ENCODE measurements at places on chromosomes 5 and 9.

- no peak for DNase-seq
Observed at GRCh38 chr9:16412740-16413139, 457.7 kb downstream of the BNC2 start.

DNA sequence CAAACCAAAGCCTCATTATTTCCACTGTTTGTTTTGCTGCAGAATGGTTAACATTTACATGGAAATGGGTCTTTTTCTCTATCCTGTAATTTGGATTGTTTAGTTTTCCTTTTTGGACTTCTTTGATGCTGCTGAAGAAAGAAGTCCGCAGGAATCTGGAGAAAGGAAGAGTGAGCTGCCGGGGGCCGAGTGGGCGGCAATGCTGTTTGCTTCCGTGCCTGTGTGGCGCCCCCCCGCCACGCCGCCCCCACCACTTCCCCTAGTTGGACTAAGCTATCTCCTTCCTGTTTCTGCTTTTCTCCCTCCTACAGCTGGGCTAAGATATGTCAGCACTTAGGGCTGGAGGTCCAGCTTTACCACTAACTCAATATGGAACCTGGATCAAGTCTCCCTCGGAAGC is 39.7 kb downstream of the ACTL7B start:
- no peak for DNase-seq

DNA sequence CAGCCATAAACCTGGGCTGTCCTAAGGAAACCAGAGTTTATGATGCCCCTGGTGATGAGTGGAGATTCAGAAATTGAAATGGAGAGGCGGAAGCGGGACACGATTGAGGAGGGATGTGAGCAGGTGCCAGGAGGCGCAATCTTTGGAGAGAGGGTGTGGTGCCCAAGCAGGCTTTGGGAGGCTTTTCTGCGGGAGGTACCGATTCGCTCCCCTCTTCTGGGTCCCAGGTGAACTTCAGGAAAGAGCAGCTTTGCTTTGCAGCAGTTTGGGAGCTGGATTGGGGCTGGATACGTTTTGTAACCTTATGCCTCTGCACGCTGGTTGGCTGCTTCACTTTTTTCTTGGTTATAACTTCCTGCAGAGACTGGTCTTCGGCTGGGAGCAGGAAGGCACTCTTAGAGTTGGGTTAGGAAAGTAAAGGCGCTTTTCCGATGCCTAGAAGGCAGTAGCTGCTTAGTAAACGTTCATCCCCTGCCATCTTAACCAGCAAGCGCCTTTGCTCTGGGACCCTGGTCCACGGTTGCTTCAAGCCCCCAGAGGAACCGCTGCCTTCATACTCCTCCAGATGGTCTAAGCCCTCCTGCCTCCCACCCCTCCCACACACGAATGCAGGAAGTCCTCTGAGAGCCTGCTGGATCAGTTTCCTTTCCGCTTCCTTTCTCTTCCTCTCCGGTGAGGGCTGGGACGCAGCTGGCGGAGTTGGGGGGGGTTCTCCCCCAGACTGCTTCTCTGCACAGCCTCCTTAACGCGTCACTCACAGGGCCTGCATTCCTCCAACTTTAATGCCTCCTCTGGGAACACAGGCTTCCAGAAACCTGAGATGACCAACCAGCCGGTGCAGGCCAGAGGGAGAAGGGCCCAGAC is 15.2 kb upstream of the NEK6 start:
- DNase-seq: no peak

DNA sequence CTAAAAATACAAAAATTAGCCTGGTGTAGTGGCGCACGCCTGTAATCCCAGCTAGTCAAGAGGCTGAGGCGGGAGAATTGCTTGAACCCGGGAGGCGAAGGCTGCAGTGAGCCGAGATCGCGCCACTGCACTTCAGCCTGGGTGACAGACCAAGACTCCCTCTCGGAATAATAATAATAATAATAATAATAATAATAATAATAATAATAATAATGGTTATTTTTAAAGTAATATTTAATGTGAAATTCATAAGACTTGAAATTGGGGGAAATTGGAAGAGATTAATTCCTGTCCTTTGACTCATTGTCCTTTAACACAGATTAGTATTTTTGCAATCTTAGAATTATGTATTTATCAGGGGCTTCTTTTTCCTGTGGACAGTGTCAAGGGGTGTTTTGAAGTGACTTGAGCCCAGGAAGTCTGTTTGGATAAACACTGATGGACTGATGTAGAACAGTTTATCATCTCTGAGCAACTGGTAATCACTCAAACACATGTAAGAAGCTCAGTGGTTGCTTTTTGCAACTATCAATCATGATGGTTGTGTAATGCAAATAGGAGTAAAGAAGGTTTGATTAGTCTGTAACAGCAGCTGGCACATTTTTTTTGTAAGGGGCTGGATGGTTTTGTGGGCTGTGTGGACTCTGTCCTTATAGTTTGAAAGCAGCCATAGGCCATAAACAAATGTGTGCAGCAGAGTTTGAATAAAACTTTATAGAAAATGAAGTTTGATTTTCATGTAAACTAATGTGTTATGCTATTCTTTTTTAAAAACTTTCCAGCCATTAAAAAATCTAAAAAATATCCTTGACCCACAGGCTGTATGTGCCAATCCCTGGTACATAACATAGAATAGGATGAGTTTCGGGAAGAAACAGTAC is 93.5 kb downstream of the F2RL2 start:
- no peak for DNase-seq

GRCh38 chr5:104942735-104943134 is 1380.1 kb upstream of the NUDT12 start:
- no peak for DNase-seq

- DNase-seq: no peak
Observed at GRCh38 chr5:151340004-151340403, 7.4 kb downstream of the SLC36A2 start.

DNA sequence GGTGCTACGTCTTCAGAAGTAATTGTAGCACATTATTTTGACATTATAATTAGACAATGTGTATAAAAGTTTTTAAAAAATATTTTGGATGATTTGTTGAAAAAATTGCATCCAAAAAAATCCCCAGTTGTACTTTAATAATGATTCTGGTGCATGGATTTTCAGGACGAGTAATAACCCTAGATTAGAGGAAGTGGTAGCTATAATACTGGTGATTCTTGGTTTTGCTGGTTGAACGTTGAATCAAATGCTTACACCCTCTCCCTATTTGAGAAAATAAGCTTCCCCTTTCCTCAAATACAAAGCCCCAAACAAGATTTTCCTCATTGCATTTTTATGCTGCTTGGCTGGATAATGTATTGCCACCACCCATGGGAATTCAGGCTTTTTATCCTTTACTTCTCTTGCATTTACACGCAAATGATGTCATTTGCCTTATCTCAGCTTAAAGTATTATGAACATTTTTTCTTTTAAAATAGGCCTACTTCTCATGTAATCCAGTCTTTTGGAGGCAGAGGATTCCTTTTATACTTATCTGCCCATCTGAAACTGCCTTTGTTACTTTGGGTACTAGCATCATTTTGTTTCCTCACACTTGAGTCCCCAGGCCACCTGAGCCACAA is 86.3 kb downstream of the UBE2R2 start:
- DNase-seq: no peak
